NCI-H510A (cell line): ENCODE measurements at places on chromosomes 2 and 18.

DNA sequence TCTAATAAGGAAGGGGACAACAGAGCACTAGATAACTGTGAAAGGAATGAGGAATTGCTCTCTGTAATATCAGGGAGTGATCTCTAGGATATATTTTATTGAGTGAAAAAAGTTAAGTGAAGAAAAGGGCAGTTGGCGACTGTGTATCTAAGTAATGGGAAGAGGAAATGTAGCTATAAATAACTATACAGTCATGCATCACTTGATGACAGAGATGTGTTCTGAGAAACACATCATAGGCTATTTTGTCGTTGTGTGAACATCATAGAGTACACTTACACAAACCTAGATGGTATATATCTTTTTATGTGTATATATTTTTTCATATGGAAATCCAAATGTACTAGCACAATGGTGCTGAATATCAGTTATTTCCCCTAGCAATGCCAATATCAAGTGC lies 329.3 kb downstream of the TXNL1 start:
- no peak for DNase-seq

- DNase-seq, result no peak
Observed at GRCh38 chr2:66536997-66537396, 102.1 kb downstream of the MEIS1 start.

- DNase-seq, result no peak
Observed at GRCh38 chr18:80029690-80030089, 4.5 kb upstream of the RBFA start.

GRCh38 chr2:181183878-181184542 lies 203.6 kb downstream of the UBE2E3 start:
- DNase-seq, result peak; percentile 17

- no peak for DNase-seq
Observed at GRCh38 chr18:27010784-27011183, 145.3 kb upstream of the AQP4 start.

- DNase-seq, result no peak
Observed at GRCh38 chr2:84388133-84388532, 70.9 kb downstream of the SUCLG1 start.

- DNase-seq, result no peak
Observed at GRCh38 chr2:40690036-40690435, 238.1 kb upstream of the SLC8A1 start.

GRCh38 chr2:185335879-185336278 lies 402.7 kb upstream of the FSIP2 start:
- no peak for DNase-seq

- DNase-seq, result no peak
Observed at GRCh38 chr2:69036926-69037325, 23.9 kb downstream of the ANTXR1 start.

DNA sequence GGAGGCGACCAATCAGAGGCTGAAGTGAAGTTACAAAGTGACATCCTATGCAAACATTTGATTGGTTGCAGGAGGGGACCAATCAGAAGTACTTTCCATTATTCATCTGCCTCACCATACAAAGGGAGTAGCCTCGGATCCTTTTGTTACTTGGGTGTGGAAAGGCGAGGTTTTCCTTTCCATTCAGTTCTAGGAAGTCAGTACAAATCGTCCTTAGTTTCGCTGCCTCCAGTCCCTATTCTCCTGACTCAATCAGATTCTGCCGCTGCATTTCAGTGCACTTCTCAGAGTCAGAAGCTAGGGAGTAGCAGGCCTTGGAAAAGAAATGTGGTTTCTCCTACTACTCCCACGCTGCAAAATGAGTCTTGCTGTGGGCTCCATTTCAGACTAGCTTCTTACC lies 149.4 kb downstream of the DTNA start:
- DNase-seq, result no peak

- no peak for DNase-seq
Observed at GRCh38 chr2:28086611-28087010, 196.1 kb downstream of the BABAM2 start.

- DNase-seq, result no peak
Observed at GRCh38 chr2:65438137-65438899, 5.9 kb upstream of the SPRED2 start.

GRCh38 chr2:238730001-238730669 lies 117.8 kb upstream of the TWIST2 start:
- no peak for DNase-seq

GRCh38 chr18:24678107-24678506 lies 217.7 kb downstream of the HRH4 start:
- DNase-seq, result no peak

- no peak for DNase-seq
Observed at GRCh38 chr2:20609349-20609994, 41.4 kb downstream of the HS1BP3 start.

GRCh38 chr2:181054843-181055242 lies 74.4 kb downstream of the UBE2E3 start:
- no peak for DNase-seq

DNA sequence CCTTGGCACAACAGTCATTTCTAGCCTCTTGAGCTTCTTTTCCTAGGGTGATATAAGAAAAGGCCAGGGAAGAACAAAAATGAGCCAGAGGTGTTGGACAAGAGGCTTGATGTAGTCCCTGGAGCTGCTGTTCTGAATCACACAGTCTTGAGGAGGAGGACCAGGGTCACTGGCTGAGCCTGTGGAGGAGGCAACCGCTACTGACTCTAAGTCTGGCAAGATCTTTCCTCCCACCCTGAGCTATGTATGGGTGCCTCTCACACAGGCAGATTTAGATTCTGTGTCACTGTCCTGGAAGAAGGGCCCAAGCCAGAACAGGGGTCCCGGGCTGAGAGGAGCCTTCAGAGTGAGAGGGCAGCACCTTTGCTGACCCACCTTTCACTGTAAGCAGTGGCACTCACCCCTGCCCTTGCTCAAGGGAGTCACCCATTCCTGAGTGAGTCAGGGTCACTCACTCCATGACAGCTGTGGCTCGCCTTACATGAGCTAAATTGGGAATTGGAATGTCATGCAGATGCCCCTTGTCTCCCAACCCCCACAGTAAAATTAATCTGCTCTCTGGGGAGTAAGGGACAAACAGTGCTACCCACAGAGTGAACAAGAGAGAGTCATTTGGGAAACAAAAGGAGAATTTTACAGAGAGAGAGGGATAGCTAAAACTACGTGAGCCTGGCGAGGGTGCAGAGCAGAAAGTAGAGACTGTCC lies at the start of gene TRIM54:
Gene TRIM54 (plus strand): TSS at position 575 of the 705 bp plus-strand sequence. CDS start 303 bp downstream, outside the sequence.
- DNase-seq, result no peak

- DNase-seq, result no peak
Observed at GRCh38 chr2:29108225-29108624, 7.0 kb upstream of the CLIP4 start.

GRCh38 chr2:143296089-143296488 lies 166.9 kb downstream of the ARHGAP15 start:
- DNase-seq, result no peak

- no peak for DNase-seq
Observed at GRCh38 chr2:56232912-56233311, 49.1 kb downstream of the CCDC85A start.

DNA sequence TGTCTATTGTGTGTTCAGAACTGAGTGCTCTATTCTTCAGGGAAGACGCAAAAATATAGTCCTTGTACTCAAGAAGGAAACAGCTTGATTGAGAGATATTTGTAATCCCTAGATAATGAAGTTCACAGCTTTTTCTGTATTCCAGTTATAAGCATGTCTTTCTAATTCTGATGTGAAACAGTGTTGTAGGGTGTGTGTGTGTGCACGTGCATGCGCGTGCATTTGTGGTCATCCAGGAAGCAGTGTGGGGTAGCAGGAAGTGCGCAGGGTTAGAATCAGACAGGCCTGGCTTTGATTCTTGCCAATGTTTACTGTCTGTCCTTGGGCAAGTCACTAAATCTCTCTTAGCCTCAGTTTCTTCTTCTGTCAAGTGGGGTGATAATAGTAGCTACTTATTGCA lies 87.9 kb downstream of the NPAS2 start:
- DNase-seq, result no peak

GRCh38 chr2:240435457-240435947 lies at the start of gene GPC1:
Gene GPC1, plus strand, starts transcription at chr2:240435663. Its CDS starts 256 bp downstream, at chr2:240435919.
- peak; percentile 44 for DNase-seq

DNA sequence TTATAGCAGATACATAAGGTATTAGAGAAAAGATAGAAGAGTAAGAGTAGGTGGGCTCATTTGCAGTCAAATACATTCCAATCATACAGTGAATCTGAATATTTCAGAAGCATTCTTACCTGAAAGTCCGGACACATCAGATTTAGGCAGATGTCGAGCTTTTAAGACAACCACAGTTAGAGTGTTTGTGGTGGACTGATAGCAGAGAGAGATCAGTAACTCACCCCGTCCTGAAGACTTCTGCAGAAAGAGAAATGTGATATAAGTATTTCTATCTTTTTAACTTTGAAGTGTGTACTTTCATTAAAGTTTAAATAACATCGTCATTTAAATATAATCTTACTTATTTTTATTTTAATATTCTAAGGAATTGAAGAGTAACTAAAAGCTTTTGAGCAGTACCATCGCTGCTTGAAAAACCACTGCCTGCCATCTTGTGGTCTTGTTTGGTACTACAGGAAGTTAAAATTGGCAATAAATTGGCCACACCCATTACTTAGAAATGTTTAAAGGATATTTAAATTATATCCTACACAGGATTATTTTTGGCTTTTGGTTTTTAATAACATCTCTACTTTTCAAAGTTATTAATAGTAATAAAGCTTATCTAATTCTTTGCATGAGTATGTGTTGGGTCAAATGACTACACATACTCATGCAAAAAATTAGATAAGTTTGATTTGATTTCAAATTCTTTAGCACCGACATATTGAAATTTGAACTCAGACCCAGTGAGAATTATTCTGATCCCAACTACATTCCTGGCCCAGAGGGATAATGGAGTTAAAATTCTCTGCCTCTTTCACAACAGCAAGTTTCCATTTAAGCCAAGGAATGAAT lies 5.5 kb downstream of the SYT4 start:
- no peak for DNase-seq

GRCh38 chr2:29215073-29215472 lies 99.9 kb downstream of the CLIP4 start:
- DNase-seq, result no peak

DNA sequence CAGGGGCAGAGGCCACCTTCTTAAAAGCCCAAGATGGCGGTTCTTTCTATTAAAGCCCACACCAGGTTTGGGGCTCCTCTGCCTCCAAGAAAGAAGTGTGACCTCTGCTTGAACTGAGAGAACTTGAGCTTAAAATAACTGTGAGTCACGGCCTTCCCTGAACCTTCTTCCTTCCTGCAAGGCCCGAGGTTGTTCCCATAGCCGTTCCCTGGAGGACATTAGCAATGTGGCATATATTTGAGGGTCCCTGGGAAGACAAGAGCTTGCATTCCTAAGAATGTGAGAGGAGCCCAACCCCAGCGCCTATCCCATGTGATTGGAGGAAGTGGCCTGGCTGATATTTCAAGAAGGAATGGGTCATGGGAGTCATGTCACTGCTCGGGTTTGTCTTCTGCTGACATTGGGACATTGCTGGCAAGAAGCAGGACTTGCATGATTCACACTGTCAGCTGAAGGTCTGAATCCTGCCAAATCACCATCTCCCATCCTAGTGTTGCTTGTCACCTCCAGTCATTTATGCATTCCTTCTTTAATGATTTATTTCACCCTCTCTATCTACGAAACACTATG lies 168.1 kb downstream of the TRIB2 start:
- DNase-seq, result no peak

DNA sequence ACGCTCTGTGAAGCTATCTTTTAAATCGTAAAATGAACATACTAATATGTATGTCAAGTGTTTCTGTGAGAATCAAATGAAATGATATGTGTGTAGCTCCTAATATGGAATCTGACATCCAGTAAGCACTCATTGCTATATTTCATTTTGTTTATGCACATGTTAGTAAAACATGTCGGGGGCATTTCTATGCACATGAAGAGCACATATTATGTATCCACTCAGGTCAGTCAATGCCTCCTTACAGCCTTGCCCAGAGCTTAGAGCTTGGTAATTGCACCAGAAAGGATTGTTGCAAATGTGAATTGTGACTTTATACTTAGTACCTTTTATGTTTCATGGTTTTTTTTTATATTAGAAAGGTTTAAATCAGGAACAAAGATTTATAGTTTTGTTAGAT lies 463.7 kb upstream of the HNMT start:
- DNase-seq, result no peak

DNA sequence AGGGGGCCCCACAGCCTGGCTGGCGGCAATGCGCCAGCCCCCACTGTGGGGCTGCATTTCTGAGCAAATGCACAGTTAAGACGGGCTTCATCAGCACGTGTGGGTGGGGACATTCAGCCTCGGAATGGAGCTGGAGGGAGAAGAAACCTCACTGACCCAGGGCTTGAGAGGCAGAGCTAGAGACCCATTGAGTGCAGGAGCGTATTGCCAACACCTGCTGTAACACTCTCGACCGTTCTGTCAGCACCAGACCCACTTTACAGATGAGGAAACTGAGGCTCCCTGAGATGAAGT lies 200.9 kb upstream of the RAB6C start:
- no peak for DNase-seq

DNA sequence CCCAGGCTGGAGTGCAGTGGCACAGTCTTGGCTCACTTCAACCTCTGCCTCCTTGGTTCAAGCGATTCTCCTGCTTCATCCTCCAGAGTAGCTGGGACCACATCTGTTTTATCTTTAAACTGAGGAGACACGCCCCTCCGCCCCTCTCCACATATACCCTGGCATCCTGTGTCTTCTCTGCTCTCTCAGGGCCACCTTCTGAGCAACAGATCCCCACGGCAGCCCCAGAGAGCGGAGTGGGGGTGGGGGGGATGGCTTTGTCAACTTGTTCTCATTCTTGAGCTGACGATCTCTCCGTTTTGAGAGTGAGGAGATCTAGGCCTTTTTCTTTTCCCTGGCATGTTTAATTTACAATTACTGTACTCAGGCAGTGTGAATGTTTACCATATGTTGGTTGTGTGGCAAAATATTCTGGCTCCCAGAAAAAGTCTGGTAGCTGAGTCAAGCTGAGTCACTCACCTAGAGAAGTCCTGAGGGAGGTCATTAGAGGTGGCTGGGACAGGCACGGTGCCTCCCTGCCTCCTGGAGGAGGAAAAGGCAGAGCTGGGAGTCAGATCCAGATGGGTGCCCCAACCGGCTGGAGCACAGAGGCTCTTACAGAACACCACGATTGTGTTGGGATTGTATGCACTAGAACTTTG lies 19.5 kb upstream of the ID2 start:
- DNase-seq, result no peak

DNA sequence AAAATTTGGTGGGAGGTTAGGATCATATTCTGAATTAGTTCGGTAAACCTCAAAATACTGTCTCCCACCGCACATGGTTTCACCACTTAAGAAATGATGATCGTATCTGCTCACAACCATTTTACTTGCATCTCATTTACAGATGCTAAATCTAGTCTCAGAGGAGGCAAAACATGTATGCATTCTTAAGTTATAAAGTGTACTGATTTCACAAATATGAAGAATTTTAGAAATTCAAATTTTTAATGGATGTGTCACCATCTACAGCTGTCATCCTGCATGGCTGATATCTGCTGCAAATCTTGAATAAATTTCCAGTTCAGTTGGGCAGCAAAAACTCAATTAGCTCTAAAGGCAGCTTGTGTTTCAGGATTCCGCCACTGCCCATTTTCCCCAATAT lies 243.3 kb upstream of the KCNJ3 start:
- no peak for DNase-seq

DNA sequence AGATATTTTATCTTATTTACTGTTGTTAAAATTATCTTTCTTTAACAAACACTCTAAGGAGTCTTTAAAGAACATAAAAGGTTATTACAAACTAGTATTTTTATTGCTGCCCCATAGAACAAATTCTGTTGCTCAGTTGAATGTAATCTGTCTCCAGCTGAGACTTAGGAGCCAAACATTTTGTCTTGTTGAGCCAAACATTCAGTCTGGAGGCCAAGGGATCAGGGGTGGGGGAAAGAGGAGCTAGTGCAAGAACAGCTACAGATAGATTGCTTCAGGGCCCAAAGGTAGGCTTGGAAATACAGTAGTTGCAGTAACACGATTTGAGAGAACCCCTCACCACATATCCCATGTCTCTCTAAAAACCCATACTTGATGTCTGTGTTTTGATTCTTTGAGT lies 51.2 kb downstream of the TPGS2 start:
- no peak for DNase-seq
